T-helper 9 cell (primary cell): ENCODE measurements at places on chromosomes 6 and 20.

- DNase-seq, result no peak
These were observed 770 bp downstream of the TCF19 start for GRCh38 chr6:31158863-31159855.

DNA sequence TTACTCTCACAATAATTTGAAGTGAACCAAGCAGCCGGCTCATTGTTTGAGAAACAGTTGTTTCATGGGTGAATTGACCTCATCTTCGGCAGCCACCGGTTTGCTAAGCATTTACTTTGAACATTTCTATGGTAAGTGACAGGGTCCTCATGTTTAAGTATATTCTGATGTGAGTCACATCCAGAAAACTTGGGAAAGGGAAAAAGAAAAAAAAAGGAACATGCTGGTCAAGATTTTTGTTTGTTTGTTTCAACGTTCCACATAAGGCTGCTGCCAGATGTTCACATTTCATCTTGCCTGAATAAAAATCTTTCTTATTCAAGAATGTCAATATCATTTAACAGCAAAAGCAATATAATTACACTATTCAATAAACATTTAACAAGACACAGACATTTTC, 55.0 kb upstream of the EXOC2 start:
- DNase-seq, result no peak

DNA sequence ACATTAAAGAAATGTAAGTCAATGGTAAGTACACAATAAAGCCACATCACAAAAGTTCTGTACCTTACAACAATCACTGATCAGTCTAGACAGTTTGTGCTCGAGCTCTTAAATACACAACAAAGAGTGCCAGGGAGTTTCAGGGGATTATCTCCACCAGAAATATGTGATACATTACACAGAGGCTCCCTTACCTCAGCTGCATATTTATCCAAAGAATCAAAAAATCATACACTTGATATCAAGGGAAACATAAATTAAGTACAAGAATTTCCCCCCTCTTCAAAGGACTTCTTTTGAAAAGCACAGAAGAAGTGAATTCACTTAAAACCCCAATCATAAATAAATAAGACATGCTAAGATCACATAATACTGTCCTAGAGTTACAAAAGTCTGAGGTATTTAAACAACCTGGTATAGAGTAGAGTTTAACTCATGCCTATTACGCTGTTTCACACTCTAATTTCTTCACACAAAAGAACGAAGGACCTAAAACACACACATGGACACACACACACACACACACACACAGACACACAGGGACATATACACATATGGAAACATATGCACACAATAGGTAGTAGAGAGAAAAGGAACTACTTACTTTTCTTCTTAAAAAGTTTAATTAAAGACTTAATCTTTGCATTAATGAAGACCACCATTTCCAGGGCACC, 528 bp downstream of the NHSL1 start:
- no peak for DNase-seq

GRCh38 chr6:116111552-116112528, 11.2 kb downstream of the NT5DC1 start:
- DNase-seq, result no peak

GRCh38 chr6:129252377-129253071, 369.6 kb downstream of the LAMA2 start:
- DNase-seq, result no peak

GRCh38 chr20:8372824-8373380, 240.8 kb downstream of the PLCB1 start:
- no peak for DNase-seq

GRCh38 chr6:44668391-44668930, 281.0 kb downstream of the CDC5L start:
- no peak for DNase-seq

GRCh38 chr20:12152996-12153395, 235.3 kb downstream of the BTBD3 start:
- no peak for DNase-seq

- no peak for DNase-seq
These were observed 335.2 kb downstream of the ZFAND3 start for GRCh38 chr6:38154731-38155130.

DNA sequence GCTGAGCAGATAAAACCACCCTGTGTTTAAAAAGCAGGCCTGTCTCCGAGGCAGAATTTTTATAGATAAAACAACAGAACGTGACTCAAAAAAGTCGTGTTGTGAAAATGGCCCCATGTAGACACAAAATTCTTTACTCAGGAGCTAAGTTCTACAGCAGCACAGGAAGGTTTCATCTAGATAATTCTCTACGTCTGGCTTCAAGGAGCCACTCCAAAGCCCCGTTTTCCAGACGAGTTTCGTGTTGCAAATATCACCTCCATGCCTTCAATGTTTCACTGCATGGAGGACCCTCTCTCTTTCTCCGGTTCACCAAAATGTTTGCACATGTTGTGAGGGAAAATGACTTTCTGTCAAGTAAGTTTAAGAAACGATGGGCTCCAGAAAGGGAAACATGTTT, 12.0 kb upstream of the BMP7 start:
- DNase-seq, result no peak

- DNase-seq, result no peak
These were observed 61.5 kb downstream of the LYRM4 start for GRCh38 chr6:5199283-5199682.

DNA sequence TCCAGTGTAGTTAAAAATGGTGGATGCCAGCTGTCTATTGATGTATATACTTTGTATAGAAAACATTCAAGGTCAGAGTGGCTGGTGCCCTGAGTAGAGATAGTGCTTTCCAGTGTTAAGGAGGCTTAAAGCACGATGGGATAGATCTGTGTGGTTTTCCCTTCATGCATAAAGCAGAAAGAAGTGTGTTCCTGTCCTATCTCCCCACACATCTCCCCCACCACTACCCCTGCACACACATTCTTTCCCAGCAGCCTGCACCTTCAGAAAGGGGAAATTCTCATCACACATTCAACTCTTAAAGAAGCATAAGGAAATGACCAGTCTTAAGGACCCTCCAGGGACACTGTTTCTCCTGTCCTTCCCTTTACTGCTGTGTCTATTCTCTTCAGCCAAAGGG, 221.7 kb upstream of the TAB2 start:
- DNase-seq, result no peak

- DNase-seq, result no peak
These were observed 16.3 kb downstream of the GTSF1L start for GRCh38 chr20:43710370-43711044.

DNA sequence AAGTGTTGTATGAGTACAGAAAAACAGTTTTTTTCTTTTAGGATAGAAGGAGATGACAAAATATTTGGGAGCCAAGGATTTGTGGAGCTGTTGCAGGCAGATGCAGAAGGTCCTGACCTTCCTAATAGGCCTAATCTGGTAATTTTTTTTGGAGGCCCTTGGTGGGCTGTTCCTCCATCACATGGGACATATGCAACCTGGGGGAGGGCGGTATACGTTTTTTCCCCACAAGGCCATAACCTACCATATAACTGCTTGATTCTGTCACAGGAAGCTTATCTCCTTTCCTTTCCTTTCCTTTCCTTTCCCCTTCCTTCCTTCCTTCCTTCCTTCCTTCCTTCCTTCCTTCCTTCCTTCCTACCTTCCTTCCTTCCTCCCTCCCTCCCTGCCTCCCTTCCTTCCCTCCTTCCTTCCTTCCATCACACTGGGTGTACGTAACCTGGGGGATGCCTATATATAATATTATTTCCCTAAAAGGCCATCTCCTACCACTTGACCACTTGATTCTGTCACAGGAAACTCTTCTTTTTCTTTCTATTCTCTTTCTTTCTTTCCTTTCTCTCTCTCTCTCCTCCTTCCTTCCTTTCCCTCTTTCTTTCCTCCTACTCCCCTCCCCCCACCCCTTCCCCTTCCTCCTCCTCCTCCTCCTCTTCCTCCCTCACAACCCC, 185.0 kb upstream of the KCNK16 start:
- DNase-seq, result no peak

GRCh38 chr6:163428373-163428772, 13.9 kb downstream of the QKI start:
- DNase-seq, result no peak

DNA sequence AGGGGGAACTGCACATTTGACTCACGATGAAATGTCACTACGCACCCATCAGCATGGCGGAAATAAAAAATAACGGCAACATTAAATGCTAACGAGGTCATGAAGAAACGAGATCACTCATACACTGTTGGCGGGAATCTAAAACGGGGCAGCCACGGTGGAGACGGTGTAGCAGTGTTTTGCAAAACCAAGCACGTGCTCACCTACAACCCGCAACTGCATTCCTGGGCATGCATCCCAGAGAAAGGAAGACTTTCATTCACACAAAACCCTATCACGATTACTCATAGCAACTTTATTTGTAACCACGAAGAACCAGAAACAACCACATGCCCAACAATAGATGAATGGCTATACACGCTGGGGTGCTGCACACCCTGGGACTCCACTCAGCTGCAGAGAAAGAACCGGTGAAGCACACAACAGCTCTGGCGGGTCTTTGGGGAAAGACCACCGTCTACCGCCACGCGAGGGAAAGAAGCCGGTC, 77.0 kb downstream of the YTHDF1 start:
- DNase-seq, result no peak

DNA sequence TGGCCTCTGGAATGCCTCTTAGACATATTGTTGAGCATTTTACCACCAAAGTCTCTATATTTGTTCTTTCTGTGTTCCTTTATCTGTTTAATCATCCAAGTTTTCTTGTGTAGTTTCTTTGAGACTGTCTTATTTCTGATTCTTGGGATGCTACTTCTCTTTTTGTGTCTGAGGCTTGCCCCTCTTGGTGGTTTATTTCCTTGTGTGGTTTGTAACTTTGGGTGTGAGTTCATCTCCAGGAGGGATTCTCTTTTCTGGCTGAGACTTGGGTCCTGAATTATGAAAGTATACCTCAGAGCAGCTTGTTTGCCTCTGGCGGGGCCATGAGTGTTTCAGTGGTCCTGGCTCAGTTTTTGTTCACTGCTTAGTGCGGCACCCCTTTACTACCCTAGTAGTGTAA, 33.9 kb downstream of the PPARD start:
- DNase-seq, result no peak

- DNase-seq, result no peak
These were observed 40.1 kb upstream of the RNF144B start for GRCh38 chr6:18347021-18347577.

DNA sequence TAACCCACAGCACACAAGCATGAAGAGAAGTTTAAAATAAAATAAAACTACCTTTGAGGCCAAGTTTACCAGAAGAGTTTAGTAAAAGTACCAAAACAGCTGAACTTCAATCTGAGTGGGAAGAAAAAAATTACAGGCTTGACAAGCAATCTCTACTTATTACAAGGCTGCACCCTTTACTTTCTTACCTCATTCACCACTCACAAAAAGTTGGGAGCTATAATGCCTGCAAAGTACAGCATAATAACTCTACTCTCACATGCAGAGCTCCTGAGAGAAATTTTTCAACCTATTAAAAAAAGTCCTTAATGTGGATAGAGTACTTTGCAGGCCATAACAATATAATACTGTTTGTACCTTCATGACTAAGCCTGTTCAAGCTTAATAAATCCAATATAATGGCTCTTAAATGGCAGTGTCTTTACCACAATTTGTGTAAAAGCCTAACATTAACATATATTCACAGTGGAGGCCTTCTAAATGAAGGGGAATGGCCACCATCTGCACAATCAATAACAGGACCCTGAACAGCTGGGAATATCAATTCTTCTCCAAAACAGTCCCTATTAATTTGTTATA, 103.1 kb downstream of the DST start:
- no peak for DNase-seq

- no peak for DNase-seq
These were observed 20.3 kb downstream of the OR2B6 start for GRCh38 chr6:27977387-27977786.

- peak; percentile 29 for DNase-seq
These were observed 631 bp downstream of the MDGA1 start for GRCh38 chr6:37696841-37697662.

GRCh38 chr6:24640166-24640565, 5.8 kb downstream of the KIAA0319 start:
- DNase-seq, result no peak

DNA sequence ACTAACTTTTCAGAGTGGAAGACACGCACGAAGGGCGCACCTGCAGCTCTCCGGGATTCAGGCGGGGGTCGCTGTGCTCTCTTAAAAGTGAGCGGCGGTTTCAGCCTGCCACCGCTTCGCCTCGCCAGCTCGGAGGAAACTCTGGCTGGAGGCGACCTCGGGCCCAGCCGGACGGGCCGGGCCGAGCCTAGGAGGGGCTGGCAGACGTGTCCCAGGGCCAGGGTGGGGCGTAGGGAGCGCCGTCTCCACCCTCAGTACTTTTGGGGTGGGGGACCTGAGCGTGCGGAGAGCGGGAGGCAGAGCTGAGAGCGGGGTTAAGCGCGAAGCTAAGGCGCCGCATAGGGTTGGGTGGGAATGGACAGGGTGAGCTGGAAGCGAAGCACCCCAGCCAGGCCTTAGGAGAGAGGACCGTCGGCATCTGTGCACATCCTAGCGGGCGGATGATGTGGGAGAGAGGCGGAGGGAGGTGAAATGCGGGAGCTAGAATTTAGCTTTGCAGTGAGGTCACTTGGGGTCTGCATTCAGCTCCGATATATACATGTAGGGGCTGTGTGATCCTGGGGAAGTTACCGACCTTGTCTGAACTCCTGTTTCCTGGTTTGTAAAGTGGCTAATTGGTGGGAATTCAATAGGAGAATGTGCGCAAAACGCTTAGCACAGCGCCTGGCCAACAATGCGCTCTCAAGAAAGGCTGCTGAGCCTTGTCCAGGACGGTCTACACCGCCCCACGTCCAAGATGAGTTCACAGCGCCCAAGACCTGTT, 6.5 kb upstream of the TFAP2A start:
- DNase-seq, result no peak

- DNase-seq, result no peak
These were observed 345.1 kb downstream of the BTBD3 start for GRCh38 chr20:12262747-12263146.

- DNase-seq, result no peak
These were observed 601.9 kb downstream of the HTR1B start for GRCh38 chr6:76861403-76861802.

DNA sequence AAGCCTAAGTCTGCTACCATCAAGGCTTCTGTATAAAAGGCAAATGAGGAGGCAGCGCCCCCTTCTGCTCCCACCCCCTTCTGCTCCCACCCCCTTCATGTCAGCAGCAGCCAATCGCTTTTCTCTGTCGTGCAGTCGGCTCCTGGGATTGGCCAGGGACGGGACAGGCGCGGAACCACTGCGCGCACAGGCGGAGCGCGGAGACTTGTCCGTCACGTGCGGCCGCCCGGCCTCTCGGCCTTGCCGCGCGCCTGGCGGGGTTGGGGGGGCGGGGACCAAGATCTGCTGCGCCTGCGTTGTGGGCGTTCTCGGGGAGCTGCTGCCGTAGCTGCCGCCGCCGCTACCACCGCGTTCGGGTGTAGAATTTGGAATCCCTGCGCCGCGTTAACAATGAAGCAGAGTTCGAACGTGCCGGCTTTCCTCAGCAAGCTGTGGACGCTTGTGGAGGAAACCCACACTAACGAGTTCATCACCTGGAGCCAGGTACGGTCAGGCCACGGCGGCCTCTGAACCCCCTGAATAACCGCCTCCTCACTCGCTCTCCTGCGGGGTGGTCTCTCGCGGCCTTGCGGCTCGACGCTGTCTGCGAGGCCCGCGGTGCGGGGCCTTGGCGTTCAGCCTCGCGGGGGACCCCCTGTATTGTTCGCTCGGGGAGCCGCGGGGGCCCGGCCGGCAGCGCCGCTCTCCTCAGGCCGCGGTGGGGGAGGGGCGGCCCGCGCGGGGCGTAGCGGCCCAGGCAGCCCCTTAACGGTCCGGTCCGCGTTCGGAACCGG, at the start of gene HSF2:
HSF2 (plus strand) TSS at position 305 of the 773 bp plus-strand sequence; CDS start at position 391, 86 bp downstream.
- DNase-seq, result peak; percentile 84
